ENCODE measurements at places on chromosomes 4 and X.

GRCh38 chr4:22407361-22407760 is 108.5 kb downstream of the ADGRA3 start:
- no peak for DNase-seq

DNA sequence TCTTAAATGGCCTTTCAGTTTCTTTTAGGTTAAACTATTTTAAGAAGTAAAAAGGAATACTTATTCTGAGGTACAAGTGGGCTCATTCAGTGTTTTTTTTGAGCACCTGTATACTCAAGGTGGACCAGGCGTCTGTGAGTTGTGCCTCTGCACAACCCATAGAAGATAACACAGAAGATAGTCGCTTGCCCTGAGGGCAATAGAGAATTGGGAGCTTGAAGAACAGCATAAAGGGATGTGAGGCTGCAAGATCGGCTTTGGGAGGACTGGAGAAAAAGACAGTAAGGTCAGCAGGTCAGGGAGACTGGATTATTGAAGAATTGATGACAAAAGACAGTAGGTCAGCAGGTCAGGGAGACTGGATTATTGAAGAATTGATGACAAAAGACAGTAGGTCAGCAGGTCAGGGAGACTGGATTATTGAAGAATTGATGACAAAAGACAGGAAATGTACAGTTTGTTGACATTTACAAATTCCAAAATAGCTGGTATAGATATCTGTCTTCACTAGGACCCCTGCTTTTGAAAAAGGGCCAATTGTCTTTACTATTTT is 3.1 kb downstream of the CPE start:
- no peak for DNase-seq

GRCh38 chrX:134735015-134735414 is 76.7 kb upstream of the PLAC1 start:
- DNase-seq: no peak

- no peak for DNase-seq
These were observed 53.1 kb downstream of the SPATA4 start for GRCh38 chr4:176142253-176142652.

DNA sequence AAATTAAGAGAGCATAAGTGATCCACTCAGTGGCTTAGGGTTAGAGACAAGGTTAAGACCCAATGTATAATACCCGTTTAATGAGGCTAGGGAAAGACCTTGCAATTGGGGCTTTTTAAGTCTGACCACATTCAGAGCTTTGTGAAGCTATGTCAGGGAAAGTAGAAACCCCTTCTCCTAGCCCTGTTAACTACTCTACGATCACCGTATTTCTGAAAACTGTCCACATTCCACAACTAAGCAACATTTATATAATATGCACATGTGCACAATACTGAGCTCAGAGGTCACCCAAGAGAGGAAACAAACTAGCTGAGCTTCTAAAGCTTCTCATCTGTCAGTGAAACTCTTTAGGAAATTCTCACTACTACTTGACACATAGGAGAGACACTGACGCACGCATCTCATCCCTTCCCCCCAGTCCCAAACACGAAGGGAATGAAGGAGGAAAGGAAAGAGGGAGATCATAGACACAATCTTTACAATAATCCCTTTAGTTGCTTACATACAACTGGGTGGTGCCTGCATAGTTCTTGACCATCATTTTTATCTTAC is 56.2 kb downstream of the METTL14 start:
- no peak for DNase-seq

DNA sequence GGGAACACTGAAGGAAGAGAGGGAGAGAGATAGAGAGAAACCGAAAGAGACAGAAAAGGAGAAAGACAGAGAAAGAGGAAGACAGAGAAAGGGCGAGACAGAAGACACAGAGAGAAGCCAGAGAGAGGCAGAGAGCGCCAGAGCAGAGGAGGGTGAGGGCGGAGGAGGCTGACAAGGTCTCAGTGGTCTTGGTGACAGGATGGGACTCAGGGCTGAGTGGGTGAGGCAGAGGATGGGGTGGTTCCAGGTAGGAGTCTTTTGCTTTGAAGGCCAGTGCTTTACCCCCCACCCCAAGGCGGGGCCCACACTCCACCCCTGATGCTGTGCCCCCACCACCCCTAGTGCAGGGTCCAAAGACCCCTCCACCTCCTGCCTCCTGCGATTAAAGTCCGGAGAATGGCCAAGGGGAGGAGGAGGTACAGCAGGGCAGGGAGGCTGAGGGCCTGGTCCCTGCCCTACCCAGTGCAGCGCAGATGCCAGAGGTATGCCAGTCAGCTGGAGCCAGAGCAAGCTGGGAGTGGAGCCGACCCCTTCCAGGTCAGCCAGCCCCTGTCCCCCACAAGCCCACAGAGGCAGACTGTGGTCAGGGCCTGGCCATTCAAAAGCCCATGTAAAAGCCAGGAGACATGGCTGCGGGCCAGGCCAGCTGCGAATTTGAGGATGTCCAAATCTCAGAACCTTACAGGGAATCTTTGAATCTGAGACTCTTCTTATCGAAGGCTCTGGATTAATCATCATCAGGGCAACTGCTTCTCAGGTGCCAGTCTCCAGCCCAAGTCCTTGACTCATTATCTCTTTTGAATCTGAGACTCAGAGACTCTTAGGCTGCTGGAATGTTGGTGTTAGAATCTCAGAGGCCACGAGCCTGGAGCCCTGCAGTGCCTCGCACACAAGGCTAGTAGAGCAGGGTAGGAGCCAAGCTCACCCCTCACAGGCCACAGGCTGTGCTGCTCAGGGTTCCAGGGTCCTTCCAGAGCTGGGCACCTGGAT is 758 bp downstream of the IQSEC2 start:
- DNase-seq: no peak

DNA sequence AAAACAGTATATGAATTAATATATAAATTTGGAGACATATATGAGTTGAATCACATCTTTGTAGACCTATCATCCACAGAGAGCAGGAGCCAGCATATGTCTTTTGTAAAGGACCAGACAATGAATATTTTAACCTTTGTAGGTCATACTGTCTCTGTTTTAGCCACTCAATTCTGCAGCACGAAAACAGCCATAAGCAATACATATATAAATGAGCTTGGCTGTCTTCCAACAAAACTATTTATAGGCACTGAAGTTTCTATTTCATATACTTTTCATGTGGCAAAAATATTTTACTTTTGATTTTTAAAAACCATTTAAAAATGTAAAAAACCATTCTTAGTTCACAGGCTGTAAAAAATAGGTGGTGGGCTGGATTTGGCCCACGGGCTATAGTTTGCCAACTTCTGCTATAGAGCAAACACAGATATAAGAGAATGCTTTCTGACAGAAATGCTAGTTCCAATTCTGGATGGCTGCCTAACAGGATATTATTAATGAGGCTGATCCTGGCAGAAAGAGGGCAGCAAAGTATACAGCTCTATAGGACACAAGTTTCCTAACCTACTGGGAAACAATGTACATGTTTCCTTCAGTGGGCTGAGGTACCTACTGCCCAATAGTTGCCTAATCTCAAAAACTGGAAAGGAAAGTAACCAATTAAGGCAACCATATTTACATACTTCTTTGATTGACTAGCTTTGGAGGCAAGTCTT is 58.1 kb upstream of the UCP1 start:
- no peak for DNase-seq

- DNase-seq: no peak
These were observed 15.0 kb upstream of the OTUD4 start for GRCh38 chr4:145195167-145195952.

DNA sequence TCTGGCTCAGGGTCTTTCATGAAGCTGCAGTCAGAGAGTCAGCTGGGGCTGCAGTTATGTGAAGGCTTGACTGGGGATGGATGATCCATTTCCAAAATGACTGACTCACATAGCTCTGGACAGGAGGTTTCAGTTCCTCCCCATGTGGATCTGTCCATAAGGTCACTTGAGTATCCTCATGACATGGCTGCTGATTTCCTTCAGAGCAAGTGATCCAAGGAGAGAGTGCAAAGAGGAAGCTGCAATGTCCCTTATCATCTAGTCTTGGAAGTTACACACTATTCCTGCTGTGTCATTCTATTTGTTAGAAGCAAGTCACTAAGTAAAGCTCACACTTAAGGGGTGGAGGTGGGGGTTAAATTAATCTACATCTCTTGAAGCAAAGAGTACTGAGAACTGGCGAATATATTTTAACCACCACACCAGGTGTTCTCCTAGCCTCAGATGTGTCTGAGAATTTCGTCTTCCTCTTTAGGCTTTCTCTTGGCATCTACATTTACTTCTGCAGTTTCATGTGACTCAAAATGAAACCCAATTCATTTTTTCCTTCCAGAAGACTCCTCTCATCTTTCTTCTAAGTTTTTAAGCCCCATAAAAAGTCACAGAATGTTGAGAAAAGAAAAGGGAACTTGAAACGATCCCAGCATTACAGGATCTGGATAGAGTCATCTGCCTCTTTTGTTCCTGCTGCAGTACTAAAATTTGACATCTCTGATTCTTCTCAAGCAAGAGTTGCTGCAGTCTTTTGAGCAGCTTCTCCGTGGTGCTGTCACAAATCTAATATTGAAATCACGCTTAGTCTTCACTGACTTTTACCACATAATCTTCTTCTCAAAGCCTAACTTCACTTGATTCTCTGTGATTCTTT is 3.8 kb upstream of the GRPR start:
- no peak for DNase-seq

DNA sequence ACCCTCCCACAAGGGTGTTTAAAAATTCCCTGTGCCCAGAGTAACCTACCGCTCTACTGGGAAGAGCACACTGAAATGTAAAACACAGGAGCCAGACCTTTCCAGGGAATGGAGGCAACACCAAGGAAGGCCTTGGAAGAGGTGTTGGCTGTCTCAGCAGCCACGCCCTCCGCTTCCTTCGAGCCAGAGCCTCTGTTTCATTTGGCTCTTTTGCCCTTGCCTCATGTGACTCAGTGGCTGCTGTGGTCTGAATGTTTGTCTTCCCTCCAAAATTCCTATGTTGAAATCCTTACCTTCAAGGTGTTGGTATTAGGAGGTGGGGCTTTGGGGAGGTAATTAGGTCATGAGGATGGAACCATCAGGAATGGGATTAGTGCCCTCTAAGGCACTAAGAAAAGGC is 11.3 kb downstream of the SCD5 start:
- no peak for DNase-seq
